WTC11 (cell line): ENCODE measurements at places on chromosomes 4 and X. TPM values are rescaled to one million over a fixed set of nuclear protein-coding genes. Genes with fewer than 3 reads are reported as not detected.

RAB41 gene
- total RNA-seq, result not detected in 3 replicates

C4orf51 gene
- total RNA-seq, result 7.8 to 15.4 TPM (median 8.6 TPM) in 3 replicates

NXF2B gene
- 0.11 to 0.31 TPM (median 0.18 TPM) in 3 replicates for total RNA-seq

FAM47A gene
- total RNA-seq, result not detected in 3 replicates

CT45A10 gene
- 0.33 TPM in 1 of 3 replicates, not detected in the others for total RNA-seq

CTAG1B gene
- not detected in 3 replicates for total RNA-seq

BST1 gene
- 1.1 to 1.9 TPM (median 1.4 TPM) in 3 replicates for total RNA-seq

SETD7 gene
- 4.6 to 5.6 TPM (median 4.9 TPM) in 3 replicates for total RNA-seq
